ENCODE measurements at places on chromosomes 13 and 19. TPM values are rescaled to one million over a fixed set of nuclear protein-coding genes. Genes with fewer than 3 reads are reported as not detected.

The KLK14 gene
- polyA plus RNA-seq: 0.32 TPM

GRCh38 chr13:83547043-83547442 lies 335.2 kb downstream of the SLITRK1 start:
- no peak for DNase-seq

The COL5A3 gene
- polyA plus RNA-seq: 1.1 TPM

GRCh38 chr19:5216141-5216847 lies 124.3 kb downstream of the PTPRS start:
- no peak for DNase-seq

Data from renal pelvis (tissue), 12 donors.